Articular chondrocyte of knee joint (primary cell): ENCODE measurements at places on chromosomes 2 and 18. TPM values are rescaled to one million over a fixed set of nuclear protein-coding genes. Genes with fewer than 3 reads are reported as not detected.

Gene RTP5
- total RNA-seq = not detected in 2 replicates

Gene LBX2
- total RNA-seq = 2.2 and 3.3 TPM in 2 replicates

Gene C2orf66
- total RNA-seq = 0.13 and 0.32 TPM in 2 replicates

Gene LIMS4
- total RNA-seq = 0.76 TPM in 1 of 2 replicates, not detected in the other

Gene DYNAP
- not detected in 2 replicates for total RNA-seq

Gene SERPINB4
- not detected in 2 replicates for total RNA-seq

Gene ST3GAL5
- 9.4 and 21.4 TPM in 2 replicates for total RNA-seq

Gene LYPD6B
- 0.52 and 2.4 TPM in 2 replicates for total RNA-seq
